ENCODE measurements at places on chromosomes 1 and 21. TPM values are rescaled to one million over a fixed set of nuclear protein-coding genes. Genes with fewer than 3 reads are reported as not detected.

Gene CLDN17
- not detected for total RNA-seq

Gene MSH4
- 0.24 TPM for total RNA-seq

Gene NUDT17
- total RNA-seq, result 4.3 TPM

Gene INKA2
- 16.6 TPM for total RNA-seq

Gene OR2AK2
- total RNA-seq, result not detected

Gene ACKR1
- 8.4 TPM for total RNA-seq

Gene PADI1
- 0.96 TPM for total RNA-seq

Gene PRR9
- total RNA-seq, result 8.2 TPM

Gene SELE
- total RNA-seq, result 3.6 TPM

Gene ATP1A4
- total RNA-seq, result 0.96 TPM

- peak; percentile 38 for DNase-seq
Measured at GRCh38 chr21:33059380-33059841, 10.5 kb upstream of the OLIG1 start.

DNA sequence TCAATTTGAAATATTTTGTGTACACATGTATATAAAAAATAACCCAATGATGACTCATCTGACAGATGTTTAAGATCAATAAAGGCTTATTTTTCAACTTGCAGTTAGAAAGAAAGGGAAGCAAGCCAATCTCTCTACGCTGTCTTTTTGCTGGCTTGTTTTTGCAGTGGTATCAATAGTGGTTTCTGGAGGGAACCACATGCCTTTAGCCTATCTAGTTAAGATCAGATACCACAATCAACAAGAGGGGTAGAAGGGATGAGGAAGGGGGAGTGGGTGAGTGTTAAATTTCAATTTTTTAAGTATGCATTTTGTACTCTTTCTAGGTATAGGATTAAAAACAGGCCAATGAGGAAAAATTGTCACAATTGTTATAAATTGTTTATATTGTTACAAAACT, 276.2 kb downstream of the KCNH1 start:
- no peak for DNase-seq

DNA sequence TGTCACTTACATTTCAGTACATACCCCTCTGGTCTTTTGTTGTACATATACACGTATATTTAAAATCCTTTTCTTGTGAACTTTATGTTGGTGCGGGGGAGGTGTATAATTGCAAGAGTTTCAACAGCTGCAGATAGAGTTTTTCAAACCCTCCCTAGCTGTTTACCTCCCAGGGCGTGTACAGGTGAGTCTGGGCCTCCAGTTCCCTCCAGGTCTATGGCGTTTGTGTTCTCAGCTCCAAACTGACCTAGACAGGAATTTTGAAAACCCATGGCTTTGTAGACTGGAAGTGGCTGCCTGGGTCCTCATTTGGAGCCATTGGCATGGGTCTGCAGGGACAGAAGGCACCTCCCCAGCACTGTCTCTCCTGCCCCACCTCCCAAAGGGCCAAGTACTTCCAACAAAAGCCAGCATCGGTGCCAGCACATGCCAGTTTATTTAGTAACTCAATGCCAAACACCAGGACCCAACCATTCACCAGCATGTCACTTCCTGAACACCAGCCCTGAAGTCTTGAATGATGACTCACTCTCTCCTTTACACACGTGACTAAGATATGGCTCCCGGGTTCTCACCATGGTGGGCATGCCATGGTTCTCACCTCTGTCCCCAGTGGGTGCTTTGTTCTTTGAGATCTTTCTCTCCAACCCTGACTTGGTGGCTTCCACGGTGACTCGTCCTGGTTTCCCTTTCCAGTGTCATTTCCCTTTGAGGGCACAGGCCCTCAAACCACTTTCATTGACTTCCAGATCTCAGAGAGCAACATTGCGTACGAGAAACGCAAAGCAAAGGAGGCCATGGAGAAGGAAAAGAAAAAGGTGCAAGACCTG, 57.3 kb upstream of the EFHD2 start:
- no peak for DNase-seq

DNA sequence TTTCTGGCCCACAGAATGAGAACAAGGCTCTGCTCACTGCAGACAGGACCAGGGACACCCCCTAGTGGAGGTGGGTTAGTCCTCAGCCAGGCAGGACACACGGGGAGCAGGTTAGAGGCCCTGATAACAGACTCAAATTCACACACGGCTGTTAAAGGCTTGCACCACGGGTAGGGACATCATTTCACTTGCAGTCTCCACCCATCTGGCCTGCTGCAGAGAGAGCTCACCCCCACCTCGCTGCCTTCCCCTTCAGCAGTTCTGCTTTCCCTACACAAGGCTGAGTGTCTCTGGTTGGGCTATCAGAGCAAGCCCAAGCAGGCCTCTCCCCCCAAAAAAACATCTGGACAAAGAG, 20.6 kb downstream of the MEF2D start:
- no peak for DNase-seq

GRCh38 chr1:11481019-11481418, 2.1 kb downstream of the DISP3 start:
- DNase-seq, result no peak

GRCh38 chr1:1290238-1290731, 10.0 kb downstream of the SCNN1D start:
- DNase-seq, result no peak

DNA sequence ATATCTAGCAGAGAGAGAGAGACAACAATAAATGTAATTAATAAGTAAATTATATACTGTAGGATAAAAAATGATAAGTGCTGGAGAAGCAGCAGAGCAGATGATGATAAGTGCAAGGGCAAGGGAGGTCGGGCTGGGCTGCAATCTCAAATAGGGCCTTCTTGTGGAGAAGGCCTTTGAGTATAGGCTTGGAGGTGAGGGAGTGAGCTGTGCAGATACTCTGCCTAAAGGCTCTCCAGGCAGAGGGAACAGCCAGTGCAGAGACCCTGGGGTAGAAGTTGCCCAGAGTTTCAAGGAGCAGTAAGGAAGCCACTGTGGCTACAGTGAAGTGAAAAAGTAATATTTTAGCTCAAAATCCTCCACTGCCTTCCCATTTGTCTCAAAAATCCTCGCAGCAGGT, 59.2 kb upstream of the HTR1D start:
- no peak for DNase-seq

- peak; percentile 71 for DNase-seq
Measured at GRCh38 chr1:165496501-165496900, 47.3 kb upstream of the LRRC52 start.

- DNase-seq, result peak; percentile 22
Measured at GRCh38 chr1:15154480-15155036, 1.0 kb downstream of the TMEM51 start.

GRCh38 chr1:49448200-49448599, 575.6 kb downstream of the AGBL4 start:
- no peak for DNase-seq

DNA sequence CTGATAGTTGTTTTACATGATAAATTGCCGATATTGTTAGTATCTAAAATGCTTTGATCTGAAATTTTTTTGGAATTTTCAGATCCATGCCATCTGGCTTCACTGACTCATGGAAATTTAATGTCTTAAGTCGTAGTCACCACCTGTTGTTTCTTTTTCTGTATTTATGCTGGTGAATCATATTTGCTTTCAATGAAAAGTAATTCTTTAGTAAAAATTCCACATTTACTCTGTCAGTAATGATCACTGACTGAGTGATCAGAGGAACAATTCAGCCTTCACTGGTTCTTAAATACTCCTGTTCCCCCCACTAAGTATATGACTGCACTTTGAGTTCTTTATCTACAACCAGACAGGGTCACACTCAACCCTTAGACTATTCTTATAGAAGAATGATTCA, 185.6 kb upstream of the NRIP1 start:
- DNase-seq, result no peak

DNA sequence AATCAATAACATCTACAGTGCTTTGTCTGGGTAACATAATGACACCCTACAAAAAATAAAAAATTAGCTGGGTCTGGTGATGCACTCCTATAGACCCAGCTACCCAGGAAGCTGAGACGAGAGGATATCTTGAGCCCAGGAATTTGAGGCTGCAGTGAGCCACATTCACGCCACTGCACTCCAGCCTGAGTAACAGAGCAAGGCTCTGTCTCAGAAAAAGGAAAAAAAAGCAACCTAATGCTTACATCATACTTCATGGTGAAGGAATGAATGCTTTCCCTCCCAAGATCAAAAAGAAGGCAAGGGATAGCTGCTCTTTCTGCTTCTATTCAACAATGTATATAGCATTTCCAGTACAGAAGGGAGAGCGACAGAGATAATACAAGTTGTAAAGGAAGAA, 24.2 kb upstream of the CTTNBP2NL start:
- DNase-seq, result peak; percentile 62

DNA sequence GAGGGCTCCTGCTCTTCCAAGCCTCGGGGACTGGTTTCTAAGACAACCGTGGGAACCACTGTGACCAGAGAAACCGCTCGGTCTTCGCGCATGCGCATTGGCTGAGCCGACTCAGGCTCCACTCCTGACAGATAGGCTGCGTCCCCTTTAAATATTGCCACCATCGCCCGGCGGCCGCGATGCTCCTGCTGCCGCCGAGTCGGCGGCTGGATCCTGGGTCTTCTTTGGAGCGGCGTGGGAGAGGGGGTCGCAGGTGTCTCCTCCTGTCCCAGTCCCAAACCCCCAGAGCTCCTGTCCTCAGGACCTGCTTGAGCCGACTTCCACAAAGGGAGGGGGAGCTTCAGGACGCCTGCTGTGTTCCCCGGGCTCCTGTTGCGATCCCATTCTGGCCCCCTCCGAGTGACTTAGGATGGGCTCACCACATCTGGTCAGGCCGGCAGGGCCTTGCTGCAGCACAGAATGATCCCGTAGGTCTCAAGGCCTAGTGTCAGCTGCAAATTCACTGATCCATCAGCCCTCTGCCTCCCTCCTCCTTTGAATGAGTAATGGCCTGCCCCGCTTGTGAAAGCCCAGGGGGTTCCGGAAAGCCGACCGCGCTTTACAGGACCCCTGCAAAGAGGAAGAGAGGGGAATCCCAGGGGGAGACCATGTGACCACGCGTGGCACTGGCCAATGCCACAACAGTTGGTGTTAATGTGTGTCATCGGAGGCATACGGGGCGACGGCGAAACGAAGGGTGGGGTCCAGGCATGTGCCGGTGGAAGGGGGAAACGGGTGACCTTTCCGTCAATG, 683.2 kb upstream of the TPTE start:
- no peak for DNase-seq

DNA sequence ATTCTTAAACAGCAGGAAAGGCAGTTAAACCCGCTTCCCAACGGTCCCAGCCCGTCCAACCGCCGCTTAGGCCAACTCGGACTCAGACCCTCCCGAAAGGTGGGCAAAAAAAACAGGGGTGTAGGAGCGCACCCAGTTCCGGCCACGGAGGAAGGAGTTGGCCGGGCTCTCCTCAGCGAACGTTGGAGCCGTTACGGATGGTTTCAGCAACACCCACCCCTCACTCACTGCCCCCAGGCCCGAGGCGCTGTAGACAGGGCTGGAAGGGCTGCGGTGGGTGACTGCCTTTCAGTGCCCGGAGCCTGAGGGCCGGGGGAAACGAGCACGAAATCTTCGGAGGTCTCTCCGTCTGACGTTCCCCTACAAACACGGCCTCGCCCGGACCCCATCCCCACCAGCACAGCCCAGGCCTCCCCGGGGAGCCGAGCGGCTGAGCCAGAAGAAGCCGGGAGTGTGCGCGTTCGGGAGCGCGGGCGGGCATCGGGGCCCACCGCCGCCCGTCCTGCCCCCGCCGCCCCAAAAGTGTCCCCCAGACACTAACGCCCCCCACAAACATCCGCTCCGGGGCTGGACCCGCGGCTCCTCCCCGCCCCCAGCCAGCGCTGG, 1.3 kb downstream of the KDM5B start:
- DNase-seq, result peak; percentile 21

- no peak for DNase-seq
Measured at GRCh38 chr1:3125078-3125477, 56.1 kb downstream of the PRDM16 start.

GRCh38 chr1:38153066-38153777, 106.6 kb upstream of the POU3F1 start:
- no peak for DNase-seq

- no peak for DNase-seq
Measured at GRCh38 chr21:41213021-41213420, 45.1 kb downstream of the BACE2 start.
